Stimulated activated CD8-positive, alpha-beta memory T cell treated with anti-CD3 and anti-CD28 coated beads, Interleukin-7, amount 100 ng/mL, for 48 hours (primary cell): ENCODE measurements at places on chromosomes 2 and 18.

- no peak for DNase-seq
Observed at GRCh38 chr2:241558532-241559322, at the start of gene BOK. BOK (plus strand) TSS chr2:241558745; CDS start chr2:241559484, 739 bp downstream.

- no peak for DNase-seq
Observed at GRCh38 chr18:7071600-7071999, 46.0 kb downstream of the LAMA1 start.

DNA sequence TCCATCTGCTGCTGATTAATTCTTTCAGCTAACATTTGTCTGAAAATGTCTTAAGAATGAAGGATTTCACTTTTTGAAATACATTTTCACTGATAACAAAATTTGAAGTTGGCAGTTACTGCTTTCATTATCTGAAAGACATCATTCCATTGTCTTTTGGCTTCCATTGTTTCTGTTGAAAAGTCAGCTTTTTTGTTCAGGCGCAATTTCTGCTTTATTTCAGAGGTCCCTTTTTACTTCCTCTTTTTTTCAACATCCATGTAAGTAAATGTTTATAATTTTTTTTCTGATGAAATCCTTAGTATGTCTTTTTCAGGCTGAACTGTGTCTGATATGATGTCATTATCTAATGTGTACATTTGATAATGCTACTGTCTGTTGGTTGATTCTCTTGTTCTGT is 184.2 kb downstream of the RND3 start:
- DNase-seq: no peak

DNA sequence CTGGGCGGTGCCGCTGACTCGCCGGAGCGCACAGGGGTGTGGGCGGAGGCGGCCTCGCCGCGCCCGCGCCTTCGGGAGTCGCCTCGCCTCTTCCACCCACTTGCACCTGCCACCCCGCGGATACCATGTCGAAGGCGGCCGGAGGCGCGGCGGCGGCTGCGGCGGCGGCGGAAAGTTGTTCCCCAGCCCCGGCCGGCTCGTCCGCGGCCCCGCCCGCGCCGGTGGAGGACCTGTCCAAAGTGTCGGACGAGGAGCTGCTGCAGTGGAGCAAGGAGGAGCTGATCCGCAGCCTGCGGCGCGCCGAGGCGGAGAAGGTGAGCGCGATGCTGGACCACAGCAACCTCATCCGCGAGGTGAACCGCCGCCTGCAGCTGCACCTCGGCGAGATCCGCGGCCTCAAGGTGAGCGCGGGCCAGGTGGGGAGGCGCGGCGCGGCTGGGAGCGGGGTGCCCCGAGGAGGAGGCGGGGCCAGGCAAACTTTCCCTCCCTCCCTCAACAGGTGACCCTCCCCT is 766 bp downstream of the CCDC85A start:
- no peak for DNase-seq

GRCh38 chr2:228747483-228747882 is 523.6 kb downstream of the PID1 start:
- no peak for DNase-seq

GRCh38 chr2:156537141-156537540 is 101.0 kb downstream of the GPD2 start:
- no peak for DNase-seq

- DNase-seq: no peak
Observed at GRCh38 chr18:73785300-73785699, 362.3 kb downstream of the FBXO15 start.

DNA sequence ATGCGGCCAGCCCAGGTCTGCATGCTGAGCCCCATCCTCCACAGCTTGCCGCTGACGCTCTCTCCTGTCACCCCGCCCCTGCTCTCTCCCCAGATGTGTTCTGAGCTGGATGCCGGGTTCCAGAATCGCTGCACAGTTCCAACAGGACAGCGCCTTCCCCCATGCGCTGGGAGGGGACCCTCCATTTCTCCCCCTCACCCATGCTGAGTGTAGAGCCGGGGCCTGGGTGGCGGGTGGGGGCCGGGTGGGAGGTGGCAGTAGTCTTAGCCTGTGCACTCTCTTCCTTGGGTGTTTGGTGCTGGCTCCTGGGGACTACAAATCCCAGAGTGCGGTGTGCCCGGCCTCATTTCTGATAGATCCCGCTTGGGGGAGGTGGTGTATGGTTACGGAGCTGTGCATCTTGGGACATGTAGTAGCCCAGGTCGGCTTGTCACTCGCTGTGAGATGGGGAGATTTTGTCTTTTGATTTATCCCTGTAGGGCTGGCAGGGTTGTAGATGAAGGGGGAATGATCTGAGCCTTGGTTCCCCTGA is 6.8 kb downstream of the DNAJB2 start:
- no peak for DNase-seq

DNA sequence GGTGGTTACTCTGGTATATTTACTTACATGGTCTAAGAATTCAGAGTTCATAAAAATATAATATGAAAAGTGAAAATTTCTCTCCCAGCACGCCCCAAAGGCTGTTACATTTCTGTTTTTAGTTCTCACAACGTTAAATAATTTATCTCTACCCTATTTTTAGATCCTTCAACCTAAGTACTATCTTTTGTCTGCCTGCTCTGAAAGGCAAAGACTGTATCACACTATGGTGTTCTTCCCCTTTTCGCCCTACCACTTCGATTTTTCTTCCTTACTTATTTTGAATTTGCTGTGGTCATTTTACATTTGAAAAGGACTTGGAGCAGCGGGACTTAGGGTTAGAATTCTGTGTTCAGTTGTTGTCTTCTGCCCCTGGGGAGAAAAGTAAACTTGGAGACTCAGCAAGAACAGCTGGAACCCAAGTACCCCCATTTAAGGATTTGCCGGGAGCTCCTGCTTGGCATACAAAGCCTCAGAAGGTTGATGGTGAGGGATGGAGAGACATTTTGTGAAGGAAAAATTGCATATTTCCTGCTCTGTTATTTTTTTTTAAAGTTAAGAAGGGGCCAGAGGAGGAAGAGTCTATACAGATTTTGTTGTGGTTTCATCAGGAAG is 19.0 kb downstream of the ADAM23 start:
- no peak for DNase-seq

- DNase-seq: no peak
Observed at GRCh38 chr2:2837746-2838547, 506.9 kb upstream of the MYT1L start.

- DNase-seq: no peak
Observed at GRCh38 chr2:135246711-135247270, 194.7 kb downstream of the RAB3GAP1 start.

GRCh38 chr2:60963190-60963589 is 54.3 kb upstream of the PEX13 start:
- DNase-seq: no peak

- DNase-seq: peak; percentile 37
Observed at GRCh38 chr2:69997015-69997830, 35.8 kb upstream of the ASPRV1 start.

GRCh38 chr2:42794271-42795046 is 2.1 kb upstream of the HAAO start:
- DNase-seq: no peak

- no peak for DNase-seq
Observed at GRCh38 chr2:171431677-171432167, 2.1 kb downstream of the METTL8 start.

- no peak for DNase-seq
Observed at GRCh38 chr18:71388148-71388547, 1099.3 kb downstream of the SOCS6 start.

GRCh38 chr2:151757861-151758260 is 23.6 kb upstream of the NEB start:
- DNase-seq: no peak

DNA sequence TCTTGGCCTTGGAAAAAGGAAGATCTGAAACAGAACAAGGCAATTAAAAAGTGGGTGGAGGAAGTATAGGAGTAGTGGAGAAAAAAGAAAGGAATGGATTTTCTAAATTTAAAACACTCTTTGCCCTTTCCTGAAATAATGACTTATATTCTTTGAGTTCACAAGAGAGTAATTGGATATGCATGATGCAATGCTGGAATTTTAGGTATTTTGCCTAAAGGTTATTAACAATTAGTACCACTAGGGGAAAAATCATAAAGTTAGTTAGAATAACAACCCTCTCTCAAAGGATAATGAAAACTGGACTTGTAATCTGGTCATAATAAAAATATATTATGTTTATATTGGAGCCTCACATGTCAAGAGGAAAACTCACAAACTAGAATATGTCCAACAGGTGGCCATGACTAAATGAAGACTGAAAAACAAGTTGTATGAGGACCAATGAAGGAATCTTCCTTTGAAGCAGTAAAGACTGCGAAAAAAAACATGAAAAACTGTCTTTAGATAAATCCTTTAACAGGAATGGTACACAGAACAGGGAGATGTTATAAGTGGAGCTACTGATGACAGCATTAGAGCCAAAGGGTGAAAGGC is 281.8 kb downstream of the NCKAP5 start:
- no peak for DNase-seq

GRCh38 chr2:69032336-69032735 is 19.4 kb downstream of the ANTXR1 start:
- DNase-seq: no peak

DNA sequence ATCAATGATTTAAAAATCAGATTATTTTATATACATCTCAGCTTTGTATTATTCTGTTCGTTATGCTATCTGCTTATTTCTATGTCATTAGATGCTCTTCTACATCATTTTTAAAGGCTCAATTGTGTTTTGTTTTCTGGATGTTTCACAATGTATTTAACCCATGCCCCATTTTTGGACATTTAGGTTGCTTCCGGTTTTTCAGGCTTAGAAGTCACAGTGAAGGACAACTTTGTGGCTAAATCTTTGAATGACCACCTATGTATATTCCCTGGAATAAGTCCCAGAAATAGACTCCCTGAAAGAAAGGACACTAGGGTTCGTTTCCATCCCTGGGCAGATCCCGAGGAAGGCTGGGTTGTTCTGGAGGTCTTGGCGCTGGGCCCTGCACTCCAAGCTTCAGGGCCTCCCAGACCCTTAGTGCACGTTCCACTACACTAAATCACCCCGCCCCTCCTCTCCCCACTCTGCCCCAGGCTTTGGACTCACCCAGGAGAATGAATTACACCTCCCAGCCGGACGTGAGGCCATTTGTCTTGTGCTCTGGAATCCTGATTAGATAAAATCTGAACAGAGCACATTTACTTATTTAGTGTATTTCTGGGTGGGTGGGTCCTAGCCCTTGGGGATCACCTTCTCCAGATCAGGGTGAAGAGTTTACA is 188.2 kb downstream of the ZFP36L2 start:
- DNase-seq: no peak

DNA sequence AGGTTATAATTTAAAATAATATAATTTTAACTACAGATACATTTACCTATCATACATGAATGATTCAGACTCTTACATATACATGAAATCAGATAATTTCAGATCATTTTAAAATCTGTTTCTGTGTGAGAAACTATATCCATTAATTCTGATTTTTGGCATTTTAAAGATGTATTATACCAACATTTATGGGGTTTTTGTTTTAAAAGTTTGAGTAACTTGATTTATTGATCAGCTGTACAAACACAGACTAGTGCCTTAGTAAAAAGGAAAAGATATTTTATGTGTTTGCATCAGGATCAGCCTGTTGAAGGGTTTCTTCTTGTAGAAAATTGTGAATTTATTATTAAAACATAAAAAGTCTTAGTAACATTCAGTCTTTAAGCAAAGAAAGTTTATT is 59.9 kb downstream of the KIAA1328 start:
- DNase-seq: no peak

DNA sequence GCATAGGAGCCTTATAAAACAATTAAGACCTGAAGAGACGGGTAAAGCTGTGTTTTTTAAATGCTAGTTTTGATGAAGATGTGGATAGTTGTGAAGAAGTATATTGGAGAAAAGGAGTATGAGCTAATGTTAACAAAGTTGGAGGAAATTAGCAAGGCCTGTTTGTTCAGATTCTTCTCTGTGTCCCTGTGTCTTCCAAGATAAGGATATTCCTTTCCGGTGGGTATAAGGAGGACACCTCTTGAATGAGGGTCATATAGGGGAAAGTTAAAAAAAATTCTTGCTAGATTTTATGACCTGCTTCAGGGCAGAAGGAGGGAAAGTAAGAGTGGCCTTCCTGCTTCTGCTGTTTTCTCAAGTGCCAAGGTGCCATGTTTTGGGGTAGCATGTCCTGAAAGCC is 59.0 kb downstream of the CCDC68 start:
- no peak for DNase-seq

- no peak for DNase-seq
Observed at GRCh38 chr18:24187049-24187448, 48.2 kb downstream of the CABYR start.

GRCh38 chr2:20678086-20678395 is 11.1 kb downstream of the GDF7 start:
- DNase-seq: no peak

DNA sequence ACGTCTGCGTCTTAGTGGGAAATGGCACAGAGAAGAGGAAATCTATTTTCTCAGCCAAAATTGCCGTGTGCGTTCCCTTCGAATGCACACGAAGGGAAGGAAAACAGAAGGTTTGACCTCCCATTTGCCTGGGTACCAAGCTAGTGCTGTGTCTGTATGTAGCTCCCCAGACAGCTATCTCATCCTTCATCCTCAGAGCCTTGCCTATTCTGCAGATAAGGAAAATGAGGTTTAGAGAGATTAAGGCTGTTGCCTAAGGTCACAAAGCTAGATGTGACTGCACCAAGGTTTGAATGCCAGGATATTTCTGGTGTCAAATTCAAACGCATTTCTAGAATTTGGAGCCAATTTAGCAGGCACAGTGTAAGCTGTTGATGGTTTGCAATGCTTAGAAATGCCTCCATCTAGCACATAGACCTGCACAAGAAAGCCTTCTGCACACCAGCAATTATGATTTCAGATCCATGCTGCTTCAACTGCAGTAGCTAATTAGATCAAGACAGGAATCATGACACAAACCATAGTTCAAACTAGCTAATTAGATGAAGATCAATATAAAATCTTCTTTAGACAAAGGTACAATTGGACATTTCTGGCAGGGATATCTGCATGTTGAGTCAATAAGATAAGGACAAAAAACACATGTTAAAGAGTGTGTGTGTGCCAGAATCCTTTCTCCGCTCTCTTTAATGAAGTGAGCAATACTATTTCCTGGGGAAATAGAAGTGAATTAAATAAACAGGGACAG is 115.1 kb downstream of the CMPK2 start:
- no peak for DNase-seq

DNA sequence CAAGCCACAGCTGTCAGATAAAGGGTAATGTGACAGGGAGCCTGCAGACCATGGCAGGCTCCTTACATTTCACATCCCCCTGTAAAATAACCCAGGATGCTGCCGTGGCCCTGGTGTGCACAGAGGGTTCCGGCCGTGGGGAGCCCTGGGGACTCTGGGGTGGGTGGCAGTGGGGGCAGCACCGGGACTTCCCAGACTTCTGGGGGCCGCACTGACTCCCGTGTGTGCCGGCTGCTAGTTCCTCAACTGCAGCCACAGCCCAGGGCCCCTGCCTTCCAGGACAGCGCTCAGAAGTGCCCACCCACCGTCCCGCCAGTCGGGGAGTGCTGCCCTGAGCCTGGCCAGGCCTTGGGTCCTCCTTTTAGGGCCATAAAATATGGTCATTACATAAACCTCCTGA is 56.5 kb downstream of the CIB4 start:
- no peak for DNase-seq

- no peak for DNase-seq
Observed at GRCh38 chr2:108370080-108370479, 7.7 kb upstream of the SULT1C4 start.
